ENCODE measurements at places on chromosomes 13 and 19.

DNA sequence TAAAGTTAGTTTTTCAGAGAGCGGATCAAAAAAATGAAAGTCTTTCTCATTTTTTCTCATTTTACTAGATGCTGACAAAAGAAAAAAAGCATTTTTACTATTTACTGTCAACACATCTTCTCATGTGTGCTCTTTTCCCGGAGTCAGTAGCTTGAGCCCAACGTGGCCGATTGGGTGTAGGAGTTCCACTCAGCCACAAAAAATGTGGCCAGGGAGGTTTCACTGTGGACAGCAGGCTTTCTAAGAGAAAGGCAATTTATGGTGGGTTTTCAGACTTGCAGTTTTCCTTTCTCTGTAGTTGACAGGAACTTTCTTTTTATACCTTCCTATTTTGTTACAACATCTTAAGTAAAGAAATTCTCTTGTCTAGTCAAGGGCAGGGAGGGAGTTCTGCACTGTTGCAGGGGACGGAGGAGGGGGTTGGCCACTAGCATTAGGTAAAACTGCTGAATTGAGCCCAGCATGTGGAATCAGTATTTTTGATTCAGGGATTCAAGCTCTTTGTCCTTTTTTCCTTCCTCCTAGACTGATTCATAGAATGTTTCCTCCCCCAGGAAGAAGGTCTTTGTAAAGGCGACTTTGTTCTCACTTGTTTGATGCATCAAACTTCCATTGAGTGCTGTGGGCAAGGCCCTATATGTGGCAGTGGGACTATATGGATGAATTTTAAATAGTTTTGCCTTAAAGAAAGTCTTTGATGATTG is 123.1 kb downstream of the B3GLCT start:
- no peak for DNase-seq

GRCh38 chr13:61486496-61486895 is 70.8 kb upstream of the PCDH20 start:
- DNase-seq: no peak

DNA sequence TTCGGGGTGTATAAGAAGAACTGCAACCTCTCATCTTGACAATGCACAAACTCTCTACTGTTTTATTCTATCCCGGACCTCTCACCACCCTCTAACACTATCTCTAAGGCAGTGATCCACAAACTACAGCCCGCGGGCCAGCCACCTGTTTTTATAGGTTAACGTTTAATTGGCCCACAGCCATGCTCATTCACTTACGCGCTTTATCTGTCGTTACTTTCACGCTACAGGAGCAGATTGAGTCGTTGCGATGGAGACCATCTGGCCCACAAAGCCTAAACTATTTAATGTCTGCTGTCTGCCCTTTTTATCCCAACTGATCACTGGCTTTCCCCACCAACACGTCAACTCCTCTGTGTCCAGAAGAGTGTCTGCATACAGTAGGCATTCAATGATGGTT is 158.9 kb downstream of the CACNA1A start:
- DNase-seq: no peak

DNA sequence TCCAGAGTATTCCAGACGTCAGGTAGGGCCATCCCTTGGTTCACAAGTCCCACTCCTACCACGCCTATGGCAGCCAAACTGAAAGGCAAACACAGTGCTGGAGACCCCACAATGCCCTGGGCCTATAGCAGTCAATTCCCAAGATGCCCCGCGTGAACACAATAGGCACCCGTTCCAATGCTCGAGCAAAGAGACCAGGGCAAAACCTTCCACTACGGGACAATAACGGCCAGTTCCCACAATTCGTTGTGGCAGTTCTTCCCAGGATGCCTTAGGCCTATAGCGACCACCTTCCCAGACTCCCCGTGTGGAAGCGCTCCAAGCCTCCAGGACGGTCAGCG is 538 bp downstream of the ZNF428 start:
- no peak for DNase-seq

DNA sequence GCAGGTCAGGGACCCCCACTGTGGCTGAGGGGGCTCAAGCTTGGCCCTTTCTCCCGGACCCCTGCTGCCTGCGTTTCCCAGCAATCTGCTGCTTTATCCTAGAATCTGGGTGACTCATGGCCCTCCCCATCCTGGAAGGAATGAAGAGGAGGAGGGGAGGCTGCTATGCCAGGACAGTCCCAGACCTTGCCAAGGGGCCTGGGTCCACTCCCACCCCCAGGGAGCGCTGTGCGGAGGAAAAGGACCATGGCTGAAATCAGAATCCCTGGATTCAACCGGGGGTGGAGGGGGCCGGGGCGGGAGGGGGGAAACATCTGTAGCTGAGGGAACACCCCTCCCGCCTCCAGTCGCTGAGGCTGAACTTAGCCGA is 20.5 kb downstream of the ZNF114 start:
- no peak for DNase-seq

DNA sequence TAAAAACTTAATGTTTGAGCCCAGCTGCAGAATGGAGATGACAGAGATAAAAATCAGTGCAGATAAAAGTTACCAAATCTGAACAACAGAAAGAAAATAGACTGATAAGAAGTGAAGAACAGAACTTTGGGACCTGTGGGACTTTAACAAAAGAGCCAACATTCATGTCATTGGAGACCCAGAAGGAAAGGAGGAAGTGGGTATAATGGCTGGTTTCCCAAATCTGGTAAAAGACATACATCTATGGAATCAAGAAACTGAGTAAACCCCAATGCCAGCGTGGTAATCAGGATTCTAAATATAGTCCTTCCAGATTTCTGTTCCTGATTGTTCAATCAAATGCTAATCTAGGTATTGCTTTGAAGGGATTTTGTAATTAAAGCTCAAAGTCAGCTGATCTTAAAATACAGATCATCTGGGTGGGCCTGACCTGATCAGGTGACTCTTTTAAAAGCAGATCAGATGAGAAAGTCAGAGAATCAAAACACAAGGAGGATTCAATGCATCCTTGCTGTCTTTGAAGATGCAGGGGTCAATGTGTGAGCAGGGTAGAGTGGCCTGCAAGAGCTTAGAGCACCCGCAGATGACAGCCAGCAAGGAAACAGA is 25.3 kb upstream of the CEACAM20 start:
- no peak for DNase-seq

DNA sequence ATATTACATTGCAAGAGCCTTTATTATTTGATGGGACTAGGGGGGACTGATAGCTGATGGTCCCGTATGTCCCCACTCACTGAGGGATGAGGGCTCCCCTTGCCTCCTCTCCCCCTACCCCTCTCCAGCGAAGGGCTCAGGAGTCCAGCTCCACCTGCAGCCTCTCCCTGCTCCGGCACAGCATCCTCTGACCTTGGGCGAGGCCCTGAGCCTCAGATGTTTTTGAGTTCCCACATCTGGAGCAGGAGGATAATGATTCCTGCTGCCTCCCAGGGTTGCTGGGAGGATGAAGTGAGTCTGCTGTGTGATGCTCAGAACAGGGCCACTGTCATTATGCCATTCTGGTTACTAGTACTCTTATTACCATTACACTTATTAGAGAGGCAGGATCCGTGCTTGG is 15.0 kb downstream of the PAK4 start:
- no peak for DNase-seq

DNA sequence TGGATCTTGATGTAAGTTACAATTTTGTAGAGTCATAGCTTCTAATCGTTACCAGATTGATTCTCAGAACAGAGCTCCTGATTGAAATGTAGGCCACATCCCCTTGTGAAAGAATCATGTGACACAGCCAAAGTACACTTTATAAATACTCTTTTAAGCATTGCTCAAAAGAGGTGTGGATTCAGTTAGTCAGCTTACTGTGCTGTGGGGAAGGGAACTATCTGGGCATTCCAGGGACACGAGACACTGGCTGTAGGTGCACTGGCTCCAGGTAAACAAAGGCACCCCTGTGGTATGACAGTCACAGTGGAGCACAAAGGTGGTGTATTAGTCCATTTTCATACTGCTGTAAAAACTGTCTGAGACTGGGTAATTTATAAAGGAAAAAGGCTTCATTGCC is 222.8 kb downstream of the LIG4 start:
- no peak for DNase-seq

GRCh38 chr13:78595495-78596398 is 7.6 kb downstream of the POU4F1 start:
- DNase-seq: no peak
